NCI-H2081 treated with DMSO at 0.1 percent for 48 hours (cell line): ENCODE measurements at places on chromosomes 1 and 21.

- no peak for DNase-seq
Observed at GRCh38 chr1:227942021-227942715, 5.6 kb downstream of the WNT9A start.

DNA sequence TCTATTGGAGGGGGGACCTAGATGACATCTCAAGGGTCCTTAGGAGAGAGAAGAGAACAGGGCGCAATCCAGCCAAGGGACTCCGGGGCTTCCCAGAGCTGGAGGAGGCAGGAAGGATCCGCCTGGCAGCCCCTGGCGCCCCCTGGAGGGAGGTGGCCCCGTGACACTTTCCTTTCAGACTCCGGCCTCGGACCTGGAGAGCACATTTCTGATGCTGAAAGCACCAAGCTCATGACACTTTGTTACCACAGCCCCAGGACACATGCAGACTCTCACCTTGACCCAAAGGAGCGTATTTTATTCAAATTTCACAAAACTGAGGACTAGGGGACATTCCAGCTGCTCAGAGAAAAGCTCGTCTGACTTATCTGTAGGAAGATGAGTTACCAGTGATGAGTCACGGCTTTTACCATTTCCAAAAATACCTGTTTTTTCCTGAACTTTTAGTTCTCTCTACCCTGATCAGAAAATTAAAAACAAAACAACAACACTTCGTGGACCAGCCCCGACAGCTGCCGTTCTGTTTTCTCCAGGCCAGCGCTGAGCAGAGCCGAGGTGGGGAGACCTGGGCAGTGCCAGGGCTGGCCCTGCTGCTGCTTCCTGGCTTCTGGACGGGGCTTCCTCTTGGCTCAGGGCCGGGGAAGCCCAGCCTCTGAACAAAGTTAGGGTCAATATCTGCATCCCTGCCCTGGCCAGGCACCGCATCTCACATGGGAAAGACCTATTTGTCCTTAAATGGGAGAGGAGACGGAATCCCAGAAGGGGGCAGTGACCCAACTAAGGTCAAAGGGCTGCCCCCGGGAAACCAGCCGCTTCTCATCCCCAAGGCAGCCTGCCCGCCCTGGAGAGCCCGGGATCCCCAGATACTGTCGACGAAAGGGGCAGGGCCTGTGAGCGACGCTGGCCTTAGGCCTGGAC lies 21.6 kb upstream of the POFUT2 start:
- DNase-seq = no peak

GRCh38 chr1:51666478-51666877 lies 49.6 kb downstream of the OSBPL9 start:
- no peak for DNase-seq

DNA sequence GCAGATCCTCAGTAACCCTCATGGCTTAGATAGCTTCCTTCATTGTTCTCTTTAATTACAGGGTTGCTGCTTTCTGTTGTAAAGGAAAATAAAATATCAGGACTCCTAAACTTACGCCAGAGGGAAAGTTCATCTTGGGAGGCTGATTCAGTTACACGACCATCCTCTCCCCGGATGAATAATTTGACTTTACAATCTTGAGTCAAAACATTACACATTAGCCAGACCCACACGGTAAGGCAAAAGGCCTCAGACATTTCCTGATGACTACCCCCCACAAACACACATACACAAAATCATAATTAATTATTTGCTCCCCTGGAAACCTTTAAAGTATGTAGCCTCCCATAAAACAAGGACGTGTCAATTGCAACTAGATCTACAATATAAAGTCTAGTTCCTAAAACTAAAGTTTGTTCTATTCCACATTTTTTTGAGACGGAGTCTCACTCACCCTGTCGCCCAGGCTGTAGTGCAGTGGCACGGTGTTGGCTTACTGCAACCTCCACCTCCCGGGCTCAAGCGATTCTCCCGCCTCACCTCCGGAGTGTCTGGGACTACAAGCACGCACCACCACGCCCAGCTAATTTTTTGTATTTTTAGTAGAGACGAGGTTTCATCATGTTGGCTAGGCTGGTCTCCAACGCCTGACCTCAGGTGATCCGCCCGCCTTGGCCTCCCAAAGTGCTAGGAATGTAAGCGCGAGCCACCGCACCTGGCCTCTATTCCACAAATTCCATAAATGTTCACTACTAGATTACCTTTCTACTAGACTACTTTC lies 830 bp upstream of the PRDX1 start:
- DNase-seq = no peak

DNA sequence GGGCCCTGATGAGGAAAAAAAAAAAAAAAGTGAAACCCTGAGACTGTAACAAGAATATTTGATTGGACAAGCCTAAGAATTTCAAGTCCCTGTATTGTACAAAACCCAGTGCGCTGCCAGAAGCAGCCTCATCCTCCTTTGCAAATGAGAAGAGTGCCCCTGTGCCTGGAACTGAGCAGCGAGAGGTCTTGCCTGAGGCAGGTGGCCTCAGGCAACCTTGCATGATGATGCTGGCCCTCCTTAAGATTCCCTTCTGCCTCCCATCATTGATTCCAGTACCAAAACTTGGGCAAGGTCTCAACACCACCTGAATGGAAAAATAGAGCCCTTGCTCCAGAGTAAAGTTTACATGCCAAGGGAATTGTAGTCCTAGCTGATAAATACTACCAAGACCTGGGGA lies 129.6 kb upstream of the RAB4A start:
- DNase-seq = no peak

GRCh38 chr1:211336161-211336560 lies 9.5 kb downstream of the TRAF5 start:
- no peak for DNase-seq

- no peak for DNase-seq
Observed at GRCh38 chr1:6506210-6507036, 15.0 kb upstream of the PLEKHG5 start.

DNA sequence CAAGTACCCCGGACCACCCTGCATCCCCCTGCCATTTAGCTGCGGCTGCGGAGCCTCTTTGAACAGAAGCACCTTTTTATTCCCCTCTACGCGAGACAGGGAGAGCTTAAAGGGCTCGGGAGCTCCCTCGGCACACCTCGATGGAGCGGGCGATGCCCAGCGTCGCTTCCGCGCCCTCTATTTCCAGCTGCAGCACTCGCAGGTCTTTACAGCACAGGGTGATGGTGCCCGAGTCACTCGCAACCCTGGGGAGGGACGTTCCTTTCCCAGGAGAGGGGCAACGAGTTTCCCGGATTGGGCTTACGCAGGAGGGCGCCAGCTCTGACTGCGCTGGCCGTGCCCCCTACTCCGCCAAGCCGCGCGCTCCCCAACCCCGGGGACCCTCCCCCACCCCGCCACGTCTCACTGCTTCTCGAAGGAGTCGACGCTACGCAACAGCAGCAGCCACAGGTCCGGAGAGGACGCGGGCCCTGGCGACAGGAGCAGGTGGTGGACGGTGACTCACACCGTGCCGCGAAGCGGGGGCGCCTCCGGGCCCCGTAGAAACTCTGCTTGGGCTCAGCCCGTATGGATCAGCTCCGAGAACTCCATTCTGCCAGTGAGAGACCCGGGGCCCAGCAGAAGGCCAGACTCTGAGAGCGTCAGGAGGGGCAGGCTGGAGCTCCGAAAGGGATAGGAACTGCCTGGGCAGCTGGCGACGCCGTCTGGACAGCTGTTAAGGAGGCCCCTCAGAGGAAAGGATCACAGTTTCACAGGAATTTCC lies 5.8 kb upstream of the FAM167B start:
- DNase-seq = no peak

DNA sequence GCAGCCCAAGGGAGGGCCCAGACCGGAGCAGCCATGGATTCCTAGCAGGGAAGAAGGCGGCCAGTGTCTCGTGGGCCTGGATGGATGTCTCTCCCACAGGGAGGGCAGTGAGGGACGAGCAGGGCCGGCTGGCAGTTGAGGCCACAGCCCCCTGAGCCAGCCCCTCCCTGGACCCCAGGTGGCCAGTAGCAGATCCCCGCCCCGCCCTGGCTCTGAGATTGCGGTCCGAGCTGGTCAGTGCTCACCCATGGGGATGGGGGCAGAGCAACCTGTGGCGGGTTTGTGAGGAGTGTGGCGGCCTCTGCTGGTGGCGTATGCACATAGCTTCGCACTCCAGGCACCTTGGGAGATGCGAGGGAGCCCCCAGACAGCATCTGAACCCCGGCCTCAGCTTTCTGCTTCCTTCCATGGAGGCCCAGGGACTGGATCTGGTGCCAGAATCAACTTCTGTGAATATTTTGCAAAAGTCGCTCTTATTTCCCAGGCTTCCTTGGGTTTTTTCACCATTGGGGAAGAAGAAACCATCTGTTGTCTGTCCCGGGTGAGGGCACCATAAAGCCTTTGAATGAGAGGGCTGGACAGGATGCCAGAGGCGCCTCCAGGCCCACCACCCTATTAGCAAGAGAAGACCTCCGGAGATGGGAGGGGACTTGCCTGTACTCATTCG lies 8.4 kb upstream of the KCNN3 start:
- no peak for DNase-seq

DNA sequence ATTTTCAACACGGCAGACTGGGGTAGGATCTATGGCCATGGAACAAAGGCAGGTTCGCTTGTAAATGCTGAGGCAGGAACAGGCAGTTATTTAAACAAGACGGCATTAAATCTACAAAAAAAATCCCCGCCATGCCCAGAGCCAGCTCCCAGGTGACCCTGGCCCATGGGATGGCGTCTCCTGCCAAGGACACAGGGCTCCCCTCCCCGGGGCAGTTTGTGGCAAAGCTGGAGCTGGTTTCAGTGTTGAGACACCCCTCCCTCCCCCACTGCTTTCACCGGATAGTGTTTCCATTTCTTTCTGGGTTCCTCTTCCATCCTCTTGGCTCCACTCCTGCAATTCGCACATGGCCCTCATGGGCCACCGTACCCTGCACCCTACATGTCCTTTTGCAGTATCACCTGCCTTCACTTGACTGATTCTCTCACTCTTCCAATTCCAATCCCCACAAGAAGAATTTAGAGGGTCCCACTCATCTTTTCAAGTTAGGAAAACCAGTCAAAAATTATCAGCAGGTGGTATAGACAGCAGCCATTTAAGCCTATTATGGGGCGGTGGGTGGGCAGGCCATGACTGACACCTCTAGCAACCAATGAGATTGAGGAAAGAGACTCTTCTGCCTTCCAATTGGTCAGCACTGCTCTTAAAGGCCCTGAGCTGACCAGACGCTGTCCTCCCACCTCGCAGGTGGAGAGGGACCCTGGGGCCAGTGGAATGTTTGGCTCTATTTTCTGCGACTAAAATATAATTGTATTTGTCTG lies 52.0 kb downstream of the OLIG1 start:
- DNase-seq = no peak

GRCh38 chr1:63041660-63042059 lies 257.7 kb downstream of the ATG4C start:
- DNase-seq = no peak
